ENCODE measurements at places on chromosomes 11 and 22.

DNA sequence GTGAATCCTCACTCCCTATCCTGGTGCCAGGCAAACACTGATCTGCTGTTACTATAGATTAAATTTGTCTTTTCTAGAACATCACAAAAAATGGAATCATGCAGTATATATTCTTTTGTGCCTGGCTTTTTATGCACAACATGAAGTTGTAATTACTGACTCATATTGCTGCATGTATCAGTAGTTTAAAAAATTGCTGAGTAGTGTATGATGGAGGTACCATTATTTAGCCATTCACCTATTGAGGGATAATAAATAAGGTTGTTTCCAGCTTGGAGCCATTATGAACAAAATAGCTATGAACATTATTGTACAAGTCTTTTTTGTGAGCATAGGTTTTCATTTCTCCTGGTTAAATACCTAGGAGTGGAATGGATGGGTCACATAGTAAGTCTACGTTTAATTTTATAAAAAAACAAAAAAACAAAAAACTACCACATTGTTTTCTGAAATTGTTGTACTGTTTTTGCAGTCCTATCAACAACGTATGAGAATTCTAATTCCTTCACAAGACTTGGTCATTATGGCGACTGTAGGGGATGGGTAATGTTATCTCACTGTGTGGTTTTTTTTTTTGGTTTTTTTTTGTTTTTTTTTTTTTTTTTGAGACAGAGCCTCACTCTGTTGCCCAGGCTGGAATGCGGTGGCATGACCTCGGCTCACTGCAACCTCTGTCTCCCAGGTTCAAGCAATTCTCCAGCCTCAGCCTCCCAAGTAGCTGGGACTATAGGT, 111.6 kb downstream of the USP35 start:
- DNase-seq = no peak

GRCh38 chr11:122160841-122161590, 45.0 kb upstream of the BLID start:
- DNase-seq = no peak

DNA sequence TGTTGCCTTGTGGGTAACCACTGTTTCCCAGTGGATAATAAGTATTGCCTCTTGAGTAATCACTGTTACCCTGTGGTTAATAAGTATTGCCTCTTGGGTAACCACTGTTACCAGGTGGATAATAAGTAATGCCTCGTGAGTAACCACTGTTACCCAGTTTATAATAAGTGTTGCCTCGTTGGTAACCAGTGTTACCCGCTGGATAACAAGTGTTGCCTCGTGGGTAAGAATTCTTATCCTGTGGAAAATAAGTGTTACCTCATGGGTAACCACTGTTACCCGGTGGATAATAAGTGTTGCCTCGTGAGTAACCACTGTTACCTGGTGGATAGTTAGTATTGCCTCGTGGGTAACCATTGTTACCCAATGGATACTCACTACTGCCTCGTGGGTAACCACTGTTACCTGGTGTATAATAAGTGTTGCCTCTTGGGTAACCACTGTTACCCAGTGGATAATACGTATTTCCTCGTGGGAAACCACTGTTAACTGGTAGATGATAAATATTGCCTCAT, 24.1 kb upstream of the NXPE4 start:
- no peak for DNase-seq

GRCh38 chr11:1948389-1948788, 1.3 kb downstream of the MRPL23 start:
- no peak for DNase-seq

GRCh38 chr11:44694443-44694842, 32.3 kb upstream of the TSPAN18 start:
- DNase-seq = no peak

DNA sequence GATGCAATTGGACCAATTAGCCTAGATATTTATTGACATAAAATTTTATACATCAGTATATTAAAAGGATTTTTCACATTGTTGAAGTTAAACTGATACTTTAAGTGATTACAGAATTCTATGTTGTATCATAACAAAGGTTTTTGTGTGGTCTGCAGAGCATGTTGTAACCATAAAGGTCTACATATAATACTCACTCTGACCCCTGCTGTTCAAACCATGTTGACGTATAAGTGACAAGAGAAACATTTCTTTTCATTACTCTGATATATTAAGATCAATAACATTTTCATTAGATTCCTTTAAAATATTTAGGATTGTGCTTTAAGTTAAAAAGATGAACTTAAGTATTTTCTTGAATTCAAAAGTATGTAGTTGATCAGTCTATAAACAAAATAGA, 63.9 kb downstream of the GAS2 start:
- no peak for DNase-seq

GRCh38 chr11:115081972-115082371, 403.6 kb downstream of the NXPE2 start:
- no peak for DNase-seq
